ENCODE measurements at places on chromosomes 7 and 10. TPM values are rescaled to one million over a fixed set of nuclear protein-coding genes. Genes with fewer than 3 reads are reported as not detected.

Gene SLC26A3
- total RNA-seq = not detected

Gene INPP5A
- total RNA-seq = 40.8 TPM

Gene ABCB4
- 2.9 TPM for total RNA-seq

Gene TMEM176A
- total RNA-seq = 0.35 TPM

Gene CDK14
- 30.2 TPM for total RNA-seq

Gene AKR1E2
- 5.4 TPM for total RNA-seq

Gene AKR1C4
- not detected for total RNA-seq

Gene HOXA13
- under 0.01 TPM for total RNA-seq

Gene CADPS2
- 8.7 TPM for total RNA-seq

Gene SYT15
- 1.0 TPM for total RNA-seq

Gene LEP
- not detected for total RNA-seq

Gene TRIM50
- 0.05 TPM for total RNA-seq

Gene BAMBI
- 10.4 TPM for total RNA-seq

Gene STOX1
- 2.9 TPM for total RNA-seq

DNA sequence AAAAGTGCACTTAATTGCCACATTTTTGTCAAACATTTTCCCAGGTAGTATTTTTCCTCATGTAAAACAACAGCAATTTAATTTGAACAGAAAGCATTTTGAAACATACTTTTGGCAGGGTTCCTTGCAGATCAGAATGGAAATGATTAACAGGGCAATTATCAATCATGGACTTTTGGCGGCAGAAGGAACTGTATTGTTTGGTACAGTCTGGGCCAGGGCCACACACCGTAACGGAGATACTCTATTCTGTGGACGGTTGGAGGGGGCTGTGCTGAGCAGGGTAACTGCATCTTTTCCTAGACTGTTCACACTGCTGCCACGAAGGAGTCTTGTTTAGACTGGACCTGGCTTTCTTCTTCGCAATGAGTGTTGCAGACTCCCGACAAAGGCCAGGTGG lies 62.3 kb downstream of the EGFR start:
- peak; percentile 58 for DNase-seq

GRCh38 chr10:89992575-89992974 lies 291.2 kb downstream of the KIF20B start:
- no peak for DNase-seq

GRCh38 chr10:72275351-72276012 lies 1.8 kb downstream of the DDIT4 start:
- DNase-seq = no peak

DNA sequence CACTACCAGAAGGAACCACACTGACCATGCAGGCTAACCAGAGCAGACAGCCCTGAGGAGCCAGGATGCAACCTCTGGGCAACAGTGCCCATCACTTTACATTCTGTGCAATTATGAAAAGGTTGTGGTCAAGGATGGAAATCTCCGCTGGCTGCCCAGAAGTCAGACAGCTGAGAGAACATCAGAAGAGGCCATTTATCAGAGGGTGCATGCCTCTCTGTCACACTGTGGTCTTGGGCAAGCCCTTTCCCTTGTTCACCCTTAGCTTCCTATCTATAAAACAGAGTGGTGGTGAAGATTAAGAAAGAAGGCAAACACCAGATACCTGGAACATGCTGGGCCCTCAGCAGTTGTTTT lies 120.7 kb upstream of the GDF10 start:
- no peak for DNase-seq

GRCh38 chr7:106384373-106384772 lies 99.6 kb upstream of the NAMPT start:
- DNase-seq = no peak

DNA sequence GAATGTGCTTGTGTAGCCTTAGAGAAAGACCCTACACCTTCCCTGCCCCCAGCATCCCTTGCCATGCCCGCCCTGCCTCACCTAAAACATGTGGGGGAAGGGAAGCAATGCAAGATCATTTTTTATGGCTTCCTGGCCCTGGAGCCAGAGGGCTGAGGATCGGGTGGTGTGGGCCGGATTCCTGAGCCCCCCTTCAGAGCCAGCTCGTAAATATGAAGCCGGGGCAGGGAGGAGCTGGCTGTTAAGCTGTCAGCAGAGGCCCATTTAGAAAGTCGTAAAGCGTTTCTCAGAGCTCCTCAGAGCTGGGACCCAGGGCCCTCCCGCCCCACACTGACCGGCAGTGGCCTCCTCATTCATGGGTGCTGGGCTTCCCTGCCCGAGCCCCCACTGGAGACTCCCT lies 23.9 kb downstream of the UNC5B start:
- DNase-seq = no peak

- no peak for DNase-seq
Measured at GRCh38 chr10:127913368-127913759, 6.5 kb downstream of the PTPRE start.

GRCh38 chr10:109875151-109875568 lies 48.2 kb downstream of the XPNPEP1 start:
- DNase-seq = no peak

DNA sequence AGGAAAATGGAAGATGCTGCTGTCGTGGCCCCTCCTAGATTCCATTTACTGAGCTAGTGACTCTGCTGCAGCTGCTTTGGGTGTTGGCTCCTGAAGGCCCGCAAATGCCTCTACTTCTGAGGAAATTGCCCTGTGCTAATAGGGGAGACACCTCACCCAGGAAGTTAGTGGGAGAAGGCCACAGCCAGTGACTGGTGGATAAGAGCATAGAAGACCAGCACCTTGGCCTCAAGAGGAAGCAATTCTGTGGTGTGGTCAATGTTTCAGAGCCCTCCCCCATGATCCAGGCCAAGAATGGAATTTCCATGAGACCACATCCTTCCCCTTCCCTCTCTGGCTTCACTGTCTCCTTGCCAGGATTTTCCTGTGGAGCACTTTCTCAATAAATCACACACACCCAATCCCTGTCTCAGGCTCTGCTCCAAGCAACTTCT lies 25.0 kb upstream of the FZD1 start:
- DNase-seq = peak; percentile 91

GRCh38 chr10:100934084-100934659 lies 21.4 kb downstream of the SLF2 start:
- DNase-seq = peak; percentile 19

GRCh38 chr7:150957133-150958020 lies 20.7 kb downstream of the KCNH2 start:
- no peak for DNase-seq

- no peak for DNase-seq
Measured at GRCh38 chr7:261341-262250, 28.4 kb upstream of the FOXL3 start.

DNA sequence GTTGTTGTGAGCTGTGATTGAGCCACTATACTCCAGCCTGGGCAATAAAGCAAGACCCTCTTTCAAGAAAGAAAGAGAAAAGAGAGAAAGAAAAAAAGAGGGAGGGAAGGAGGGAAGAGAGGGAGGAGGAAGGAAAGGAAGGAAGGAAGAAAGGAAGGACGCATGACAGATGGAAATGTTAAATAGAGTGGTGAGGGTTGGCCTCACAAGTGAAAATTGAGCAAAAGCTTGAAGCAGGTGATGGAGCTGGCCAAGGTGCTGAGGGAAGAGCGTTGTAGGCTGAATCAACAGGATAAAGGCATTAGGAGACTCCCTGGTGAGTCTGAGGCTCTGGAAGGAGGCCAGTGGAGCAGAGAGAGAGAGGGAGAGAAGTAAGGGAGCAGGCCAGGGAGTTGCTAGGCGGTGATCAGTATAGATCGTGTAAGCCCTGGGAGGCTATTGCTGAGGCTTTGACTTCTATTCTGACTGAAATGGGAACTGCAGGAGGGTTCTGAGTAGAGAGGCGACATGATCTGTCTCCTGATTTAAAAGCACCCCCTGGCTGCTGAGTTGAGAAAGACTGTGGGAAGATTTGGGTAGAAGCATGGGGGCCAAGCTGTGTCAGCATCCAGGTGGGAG lies 26.5 kb upstream of the TMEM248 start:
- DNase-seq = peak; percentile 17

GRCh38 chr7:120941064-120941463 lies 9.5 kb upstream of the ING3 start:
- DNase-seq = no peak

- DNase-seq = no peak
Measured at GRCh38 chr10:116278846-116279245, 5.8 kb upstream of the GFRA1 start.

- DNase-seq = peak; percentile 67
Measured at GRCh38 chr7:23235813-23236221, 10.8 kb upstream of the GPNMB start.

- no peak for DNase-seq
Measured at GRCh38 chr10:77732213-77733003, 94.8 kb upstream of the KCNMA1 start.

DNA sequence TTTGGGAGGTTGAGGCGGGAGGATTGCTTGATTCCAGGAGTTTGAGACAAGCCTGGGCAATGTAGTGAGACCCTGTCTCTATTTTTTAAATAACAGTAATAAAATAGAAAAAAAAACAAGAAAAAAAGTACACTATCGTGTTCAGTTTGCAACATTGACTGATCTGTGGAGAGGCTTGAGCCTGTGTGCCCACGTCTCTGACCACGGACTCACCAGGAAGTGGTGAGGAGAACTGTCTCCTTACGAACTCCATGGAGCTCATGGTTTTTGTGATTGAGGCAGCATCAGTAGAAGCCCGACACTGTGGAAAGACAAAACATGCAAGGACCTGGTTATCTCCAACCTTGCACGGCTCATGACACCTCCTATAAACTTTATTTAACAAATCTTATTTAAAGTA lies 23.9 kb upstream of the DNAJB6 start:
- no peak for DNase-seq

- no peak for DNase-seq
Measured at GRCh38 chr10:70669015-70669414, 3.3 kb upstream of the ADAMTS14 start.

DNA sequence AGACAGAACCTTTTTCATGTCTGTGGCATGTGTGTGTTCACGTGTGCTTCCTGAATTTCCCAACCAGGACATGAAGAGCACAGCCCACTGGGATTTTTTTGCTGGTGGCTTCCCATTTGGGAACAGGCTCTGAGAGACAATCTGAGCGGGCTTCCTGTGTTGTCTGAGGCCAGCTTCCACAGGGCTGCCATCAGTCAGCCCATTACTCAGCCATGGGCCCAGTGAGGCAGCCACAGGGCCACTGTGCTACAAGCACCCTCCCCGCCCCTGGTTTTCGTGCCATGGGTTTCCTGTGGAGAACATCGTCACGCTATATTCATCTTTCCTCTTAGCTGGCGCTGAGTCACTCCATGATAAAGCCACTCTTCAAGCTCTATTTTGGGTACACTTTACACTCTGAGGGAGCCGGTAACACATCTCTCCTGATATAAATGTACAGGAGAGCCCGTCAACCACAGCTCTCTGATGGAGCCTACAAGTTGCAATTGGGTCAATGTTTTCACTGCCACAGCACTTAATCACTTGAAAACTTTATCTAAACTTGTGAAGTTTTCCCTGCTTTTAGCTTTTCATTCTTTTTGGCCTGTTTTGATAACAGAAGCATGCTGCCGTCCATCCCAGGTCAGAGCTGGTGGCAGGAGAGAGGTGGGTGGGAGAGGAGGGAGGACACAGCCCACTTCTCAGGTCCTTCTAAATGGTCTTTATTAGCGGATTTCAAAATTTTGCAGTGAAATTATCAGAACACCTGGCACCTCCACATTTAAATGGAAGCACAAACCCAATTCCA lies 96.9 kb downstream of the HIPK2 start:
- peak; percentile 94 for DNase-seq

DNA sequence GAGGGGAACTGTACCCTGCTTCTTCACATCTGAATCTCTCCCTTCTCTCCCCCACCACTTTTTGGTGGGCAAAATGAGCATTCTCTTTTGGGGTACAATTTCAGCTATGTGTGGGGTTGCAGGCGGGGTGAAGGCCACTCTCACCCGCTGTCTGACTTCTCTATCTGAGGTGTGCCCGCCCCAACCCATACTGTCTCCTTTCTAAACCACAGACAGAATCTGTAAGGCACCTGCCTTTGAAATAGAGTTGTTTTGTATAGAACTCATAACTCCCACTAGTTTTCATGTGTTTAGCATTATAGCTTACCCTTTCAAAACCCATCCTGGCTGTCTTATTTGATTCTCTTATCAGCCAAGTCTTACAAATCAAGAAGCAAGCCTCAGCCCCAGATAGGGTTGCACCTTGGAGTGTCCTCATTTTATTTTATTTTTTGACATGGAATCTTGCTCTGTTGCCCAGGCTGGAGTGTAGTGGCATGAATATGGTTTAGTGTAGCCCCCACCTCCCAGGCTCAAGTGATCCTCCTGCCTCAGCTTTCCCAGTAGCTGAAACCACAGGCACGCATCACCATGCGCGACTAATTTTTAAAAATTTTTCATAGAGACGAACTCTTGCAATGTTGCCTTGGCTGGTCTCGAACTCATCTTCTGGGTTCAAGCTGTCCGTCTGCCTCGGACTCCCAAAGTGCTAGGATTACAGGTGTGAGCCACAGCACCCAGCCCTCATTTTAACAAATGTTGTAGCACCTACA lies 11.9 kb downstream of the TSPAN14 start:
- no peak for DNase-seq

DNA sequence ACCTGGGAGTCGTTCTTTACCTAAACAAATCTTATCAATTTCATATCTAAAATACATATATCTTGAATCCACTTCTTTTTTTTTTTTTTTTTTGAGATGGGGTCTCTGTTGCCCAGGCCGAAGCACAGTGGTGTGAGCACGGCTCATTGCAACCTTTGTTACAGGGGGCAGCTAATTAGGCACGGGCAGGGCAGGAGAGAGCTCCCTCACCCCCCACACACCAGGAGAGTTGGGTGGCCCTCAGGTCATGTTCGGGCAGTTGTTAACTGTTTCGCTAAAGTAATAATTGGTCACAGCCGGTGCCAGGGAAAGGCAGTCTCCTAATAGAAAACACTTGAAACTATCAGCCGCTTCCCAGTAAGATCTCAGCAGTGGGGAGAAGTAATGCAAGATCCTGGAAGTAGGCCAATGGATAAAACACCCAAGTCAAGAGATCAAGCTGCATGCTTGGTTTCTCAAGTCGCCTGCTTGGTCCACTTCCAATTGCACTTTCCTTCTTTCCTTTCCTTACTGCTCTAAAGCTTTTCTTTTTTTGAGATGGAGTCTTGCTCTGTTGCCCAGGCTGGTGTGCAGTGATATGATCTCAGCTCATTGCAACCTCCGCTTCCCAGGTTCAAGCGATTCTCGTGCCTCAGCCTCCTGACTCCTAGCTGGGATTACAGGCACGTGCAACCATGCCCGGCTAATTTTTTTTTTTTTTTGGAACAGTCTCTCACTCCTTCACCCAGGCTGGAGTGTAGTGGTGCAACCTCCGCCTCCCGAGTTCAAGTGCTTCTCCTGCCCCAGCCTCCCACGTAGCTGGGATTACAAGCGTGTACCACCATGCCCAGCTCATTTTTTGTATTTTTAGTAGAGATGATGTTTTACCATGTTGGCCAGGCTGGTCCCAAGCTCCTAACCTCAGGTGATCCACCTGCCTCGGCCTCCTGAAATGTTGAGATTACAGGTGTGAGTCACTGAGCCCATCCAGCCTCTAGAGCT lies 21.3 kb upstream of the EFCAB10 start:
- no peak for DNase-seq

All from renal cortical epithelial cell (primary cell).